Ascending aorta (tissue), 2 donors: ENCODE measurements at places on chromosomes 1 and 21. TPM values are rescaled to one million over a fixed set of nuclear protein-coding genes. Genes with fewer than 3 reads are reported as not detected.

DNA sequence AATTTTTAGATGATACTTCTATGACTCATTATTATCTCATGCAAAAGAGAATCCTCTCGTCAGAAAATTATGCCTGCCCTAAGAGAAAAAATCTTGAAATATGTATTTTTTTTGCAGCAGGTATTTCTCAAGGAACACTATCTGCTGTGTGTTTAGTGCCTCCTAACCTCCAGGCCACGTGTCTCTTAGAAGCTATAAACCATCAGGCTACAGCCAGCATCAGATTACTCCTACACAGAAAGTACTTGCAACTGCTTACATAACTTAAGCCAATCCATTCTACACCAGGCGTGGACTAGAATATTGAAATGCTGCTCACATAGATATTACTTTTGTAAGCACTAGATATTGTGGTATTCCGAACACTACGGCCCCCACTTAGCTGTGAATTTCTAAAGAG, 933.4 kb downstream of the PLA2G4A start:
- DNase-seq, result no peak

- no peak for DNase-seq
Measured at GRCh38 chr1:54297596-54298283, 97.8 kb downstream of the MRPL37 start.

DNA sequence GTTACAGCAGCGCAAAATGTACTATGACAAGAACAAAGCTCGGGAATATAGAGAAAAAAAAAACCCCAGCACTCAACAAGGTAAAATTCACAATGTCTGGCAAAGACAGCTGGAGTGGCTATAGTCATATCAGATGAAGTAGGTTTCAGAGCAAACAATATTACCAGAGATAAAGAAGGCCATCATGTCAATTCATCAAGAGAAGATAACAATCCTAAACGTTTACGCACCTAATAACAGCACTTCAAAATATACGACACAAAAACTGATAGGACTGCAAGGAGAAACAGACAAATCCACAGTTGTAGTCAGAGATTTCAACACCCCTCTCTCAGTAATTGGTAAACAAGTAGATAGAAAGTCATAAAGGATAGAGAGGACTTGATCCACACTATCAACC, 455.2 kb downstream of the PTPRU start:
- DNase-seq, result no peak

DNA sequence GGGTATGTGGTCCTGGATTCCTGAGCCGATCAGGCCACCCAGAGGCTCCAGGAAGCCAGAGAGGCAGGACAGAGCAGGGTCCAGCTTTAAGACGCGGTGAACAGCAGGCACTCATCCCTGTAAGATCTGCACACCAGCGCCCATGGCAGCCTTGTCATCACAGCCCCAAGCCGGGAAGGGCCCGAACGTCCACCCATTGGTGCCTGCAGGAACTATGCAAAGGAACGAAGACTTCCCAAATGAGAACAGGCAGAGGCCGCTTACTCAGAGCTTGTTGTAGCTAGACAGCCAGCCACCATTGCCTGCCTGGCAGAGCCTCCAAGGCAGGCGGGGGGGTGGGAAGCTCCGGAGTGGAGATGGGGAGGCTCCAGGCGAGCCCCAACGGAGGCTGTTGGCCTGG, 12.1 kb upstream of the ARHGEF16 start:
- no peak for DNase-seq

GRCh38 chr1:202998836-202999750, 8.1 kb upstream of the TMEM183A start:
- DNase-seq, result no peak

GRCh38 chr1:157460381-157460780, 91.9 kb downstream of the FCRL5 start:
- no peak for DNase-seq

DNA sequence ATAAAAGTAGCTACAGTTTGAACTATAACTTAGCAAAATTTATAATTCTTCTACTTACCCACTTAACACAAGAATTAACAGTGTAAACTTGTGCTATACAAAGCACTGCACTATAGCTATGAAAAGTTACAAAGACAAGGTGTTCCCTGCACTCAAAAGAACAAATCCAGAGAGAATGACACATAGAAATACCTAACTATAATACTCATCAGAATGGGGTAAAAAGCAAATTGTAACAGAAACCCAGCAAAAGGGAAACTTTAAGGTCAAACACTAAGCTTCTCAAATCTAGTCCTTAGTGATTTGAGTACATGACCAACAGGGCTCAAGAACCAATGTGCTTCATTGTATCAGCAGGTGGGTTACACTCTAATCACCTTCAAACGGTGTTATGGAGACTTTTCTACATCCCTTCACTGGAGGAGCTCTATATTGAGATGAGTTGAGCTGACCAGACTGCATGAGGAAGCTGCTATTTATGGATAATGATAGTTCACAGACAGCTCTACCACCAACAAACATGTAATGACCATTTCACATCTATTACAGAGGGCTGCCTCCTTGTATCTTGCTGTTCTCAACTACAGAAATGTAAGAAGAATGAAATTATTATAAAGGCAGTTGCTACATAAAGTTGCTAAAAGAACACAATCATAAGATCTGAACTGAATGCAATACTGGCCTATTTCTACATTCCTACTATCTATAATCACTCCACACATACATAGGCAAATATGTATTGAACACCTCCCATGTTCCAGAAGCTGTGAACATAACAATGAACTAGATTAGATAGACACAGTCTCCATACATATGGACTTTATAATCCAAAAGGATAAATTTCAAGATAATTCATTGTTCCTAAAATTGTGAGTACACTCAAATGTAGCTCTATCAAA, 47.6 kb downstream of the PIK3R3 start:
- DNase-seq, result no peak

DNA sequence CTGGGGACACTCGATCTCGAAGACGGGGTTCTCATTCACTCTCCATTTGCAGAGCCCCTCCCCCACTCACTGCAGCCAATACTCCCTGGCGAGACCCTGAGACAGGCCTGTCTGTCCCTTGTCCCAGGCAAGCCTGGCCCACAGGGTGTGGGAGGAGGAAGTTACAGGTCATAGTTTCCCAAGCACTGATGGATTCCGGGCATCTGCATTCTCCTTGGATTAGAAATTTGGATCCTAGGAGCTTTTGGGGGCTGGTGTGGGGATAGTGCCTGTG, 11.3 kb downstream of the WNT3A start:
- no peak for DNase-seq

DNA sequence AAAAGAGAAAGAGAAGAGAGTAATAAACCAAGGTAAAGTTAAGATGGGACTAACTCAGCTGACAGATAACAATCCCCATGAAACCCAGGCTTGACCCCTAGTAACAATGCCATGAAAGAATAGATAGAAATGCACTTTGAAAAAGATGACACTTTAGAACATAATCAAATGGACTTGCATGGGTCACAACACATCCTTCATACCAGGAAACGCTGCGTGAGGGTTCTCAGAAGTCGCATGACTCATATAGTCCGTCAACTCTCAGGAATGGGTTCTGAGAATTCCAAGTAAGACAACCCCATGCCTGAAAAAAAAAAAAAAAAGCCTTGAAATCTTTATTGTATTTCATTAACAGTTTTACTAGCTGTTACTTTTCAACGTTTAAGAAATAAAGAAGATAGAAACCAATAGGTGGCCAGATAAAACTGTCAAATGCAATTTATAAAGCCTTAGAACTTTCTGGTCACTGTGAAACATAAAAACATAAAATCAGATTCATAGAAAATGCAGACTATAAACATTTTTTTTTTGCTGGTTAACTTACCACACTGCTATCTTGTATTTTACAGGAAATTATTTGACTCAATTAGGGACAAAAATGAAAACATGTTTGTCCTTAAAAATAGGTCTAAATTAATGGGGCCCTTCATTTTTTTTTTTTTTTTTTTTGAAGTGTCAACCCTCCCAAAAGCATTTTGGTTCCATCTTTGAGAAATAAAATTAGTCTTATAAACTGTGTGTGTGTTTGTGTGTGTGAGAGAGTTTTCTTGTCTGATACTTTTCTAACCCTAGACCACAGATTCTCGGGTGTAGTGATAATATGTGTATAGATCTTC, 202.1 kb downstream of the NCAM2 start:
- DNase-seq, result peak; percentile 27

GRCh38 chr1:30437059-30437576, 286.3 kb downstream of the MATN1 start:
- DNase-seq, result no peak

GRCh38 chr1:207750631-207751305, 1.1 kb upstream of the CD46 start:
- DNase-seq, result no peak

GRCh38 chr1:179968994-179969919, 14.6 kb downstream of the CEP350 start:
- no peak for DNase-seq

GRCh38 chr1:150212070-150212469, 23.8 kb downstream of the ANP32E start:
- DNase-seq, result peak; percentile 2

DNA sequence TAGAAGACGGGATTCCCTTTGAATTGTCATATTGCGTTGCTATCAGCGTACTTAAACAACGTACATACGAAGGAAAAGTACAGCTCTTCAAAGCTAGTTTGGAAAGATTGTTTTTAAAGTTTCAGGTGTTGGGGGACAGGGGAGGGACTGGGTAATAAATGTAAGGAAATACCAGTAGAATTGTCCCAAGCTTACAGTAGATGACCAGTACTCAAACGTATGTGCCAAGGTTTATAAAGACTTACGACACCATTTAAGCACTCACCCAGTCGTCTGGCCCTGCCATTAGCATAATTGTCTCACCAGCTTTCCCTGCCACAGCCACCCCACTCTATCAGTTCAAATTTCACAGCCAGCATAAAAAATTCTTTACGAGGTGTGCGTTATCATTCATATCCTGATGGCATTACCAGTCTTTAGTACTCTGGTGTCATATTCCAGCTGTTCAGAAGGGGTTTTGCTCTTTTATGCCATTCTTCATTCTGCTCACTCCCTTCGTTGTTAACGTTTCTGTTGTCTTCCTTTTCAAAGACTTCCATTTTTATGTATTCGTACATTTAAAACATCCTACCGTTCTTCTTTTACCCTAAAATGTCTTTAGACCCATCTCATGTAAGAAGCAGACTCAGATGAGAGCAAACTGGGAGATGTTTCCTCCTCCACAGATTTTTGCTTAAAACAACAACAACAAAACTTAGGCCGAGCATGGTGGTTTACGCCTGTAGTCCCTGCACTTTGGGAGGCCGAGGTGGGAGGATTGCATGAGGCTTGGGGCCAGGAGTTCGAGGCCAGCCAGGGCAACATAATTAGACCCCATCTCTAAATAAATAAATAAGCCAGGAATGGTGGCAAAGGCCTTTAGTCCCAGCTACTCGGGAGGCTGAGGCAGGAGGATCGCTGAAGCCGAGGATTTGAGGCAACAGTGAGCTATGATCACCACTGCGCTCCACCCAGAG, 1.0 kb upstream of the HP1BP3 start:
- DNase-seq, result no peak

GRCh38 chr21:18443085-18443484, 39.5 kb upstream of the TMPRSS15 start:
- no peak for DNase-seq

DNA sequence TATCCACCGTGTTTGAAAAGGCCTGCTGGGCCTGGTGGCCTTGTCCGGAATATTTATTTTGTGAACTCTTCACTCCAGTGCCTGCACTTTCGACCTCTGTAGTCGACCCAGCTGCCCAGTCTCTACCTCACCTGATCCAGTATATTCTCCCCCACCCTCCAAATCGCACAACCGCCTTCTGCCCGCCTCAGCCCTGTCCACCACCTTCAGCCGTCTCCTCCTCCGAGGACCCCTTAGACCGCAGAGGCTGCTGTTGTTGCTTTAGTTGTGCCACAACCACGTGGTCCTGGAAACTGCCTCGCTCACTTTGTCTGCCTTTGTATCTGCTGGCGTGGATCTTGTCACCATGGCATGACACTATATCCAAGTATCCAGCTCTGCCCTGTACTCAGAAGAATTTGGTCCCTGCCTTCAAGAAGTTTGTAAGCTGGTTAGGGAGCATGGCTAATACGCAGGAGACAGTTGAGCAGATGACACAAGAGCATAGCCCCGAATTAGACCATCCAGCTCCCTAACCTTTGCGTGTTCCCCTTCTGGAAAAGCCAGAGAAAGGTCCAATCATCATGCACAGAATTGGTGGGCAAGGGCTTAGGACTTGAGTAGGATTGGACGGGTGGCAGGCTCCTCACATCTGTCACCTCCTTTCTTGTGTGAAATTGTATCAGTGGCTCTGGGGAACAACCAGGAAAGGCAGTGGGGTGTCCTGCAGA, 1.5 kb downstream of the PHGDH start:
- no peak for DNase-seq

DNA sequence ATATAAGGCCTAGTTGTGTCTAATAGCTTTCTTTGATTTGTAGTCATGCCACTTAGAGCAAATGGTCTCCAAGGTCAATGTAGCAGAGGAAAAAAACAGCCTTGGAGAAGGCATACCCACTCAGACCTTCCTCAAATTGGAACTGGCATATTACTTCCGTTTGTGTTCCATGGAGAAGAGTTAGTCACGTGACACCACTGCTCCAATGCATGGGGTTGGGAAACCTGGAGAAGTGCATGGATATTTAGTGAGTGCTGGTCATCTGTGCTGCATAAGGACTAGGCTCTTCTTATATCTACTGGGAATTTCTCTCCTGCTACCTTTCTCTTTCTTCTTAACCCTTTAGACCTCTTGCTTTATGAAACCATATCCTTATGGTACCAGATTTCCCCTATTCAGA, 167.8 kb downstream of the BACH1 start:
- DNase-seq, result no peak

DNA sequence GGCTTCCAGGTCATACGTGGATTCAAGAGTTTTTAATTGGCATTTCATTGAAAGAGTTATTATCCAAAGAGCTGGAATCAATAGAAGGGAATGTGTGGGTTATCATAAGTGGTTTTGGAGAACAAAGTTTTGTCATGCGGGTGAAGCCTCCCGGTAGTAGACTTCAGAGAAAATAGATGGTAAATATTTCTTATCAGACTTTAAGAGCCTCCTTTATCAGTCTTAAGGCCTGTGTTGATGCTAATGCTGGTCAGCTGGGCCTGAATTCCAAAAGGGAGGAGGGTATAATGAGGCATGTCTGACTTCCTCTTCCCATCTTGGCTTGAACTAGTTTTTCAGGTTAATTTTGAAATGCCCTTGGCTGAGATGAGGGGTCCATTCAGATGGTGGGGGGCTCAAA, 89.7 kb downstream of the ITSN1 start:
- DNase-seq, result no peak

Gene CELA2A
- not detected for total RNA-seq

Gene SIM2
- total RNA-seq, result not detected

Gene ACTRT2
- total RNA-seq, result not detected

Gene FCRL2
- total RNA-seq, result not detected

Gene CRYAA
- not detected for total RNA-seq

Gene OLIG2
- not detected for total RNA-seq

Gene GPR25
- total RNA-seq, result not detected
